Sigmoid colon (tissue), 7 donors: ENCODE measurements at places on chromosomes 12 and 14. TPM values are rescaled to one million over a fixed set of nuclear protein-coding genes. Genes with fewer than 3 reads are reported as not detected.

- no peaks in the 10 kb centered on the region for H3K4me1 ChIP-seq
- no peak overlapping the region for H3K27ac ChIP-seq
- H3K4me3 ChIP-seq = no peak overlapping the region
- no peak for DNase-seq
- H3K27me3 ChIP-seq = no peaks in the 10 kb centered on the region
These were observed 75.2 kb downstream of the LIN7A start for GRCh38 chr12:80862531-80862930.

GRCh38 chr12:109273354-109273753, 35.7 kb downstream of the FOXN4 start:
- peaks cover 12% of the 10 kb centered on the region for H3K4me1 ChIP-seq
- H3K27me3 ChIP-seq = no peaks in the 10 kb centered on the region
- H3K27ac ChIP-seq = no peak overlapping the region
- no peak overlapping the region for H3K4me3 ChIP-seq

GRCh38 chr12:4496145-4496838, 42.4 kb upstream of the RAD51AP1 start:
- peaks cover 9% of the 10 kb centered on the region for H3K36me3 ChIP-seq
- H3K27ac ChIP-seq = no peak overlapping the region
- H3K4me1 ChIP-seq = no peaks in the 10 kb centered on the region
- no peaks in the 10 kb centered on the region for H3K27me3 ChIP-seq
- DNase-seq = no peak
- H3K4me3 ChIP-seq = no peak overlapping the region

GRCh38 chr12:98513379-98514322, 1.7 kb upstream of the TMPO start:
- no peak for DNase-seq
- H3K27ac ChIP-seq = peak overlapping the region; percentile 97
- no peaks in the 10 kb centered on the region for H3K36me3 ChIP-seq
- peak overlapping the region; percentile 99 for H3K4me3 ChIP-seq

DNA sequence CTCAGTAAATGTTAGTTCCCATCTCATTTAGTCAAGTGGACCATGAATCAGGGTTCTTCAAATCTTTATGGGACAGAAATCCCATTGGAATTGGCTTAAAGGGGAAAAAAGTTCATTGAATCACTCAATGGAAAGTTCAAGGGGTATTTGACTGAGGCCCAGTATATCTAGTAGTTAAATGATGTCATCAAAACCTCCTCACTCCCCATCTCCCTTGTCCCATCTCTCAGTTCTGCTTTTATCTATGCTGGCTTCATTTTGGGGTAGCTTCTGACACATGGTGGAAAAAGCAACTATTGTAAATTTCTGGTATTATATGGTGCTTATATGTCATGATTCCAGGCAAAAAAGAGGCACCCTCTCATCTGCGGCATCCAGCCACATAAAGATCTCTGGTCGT, 51.9 kb downstream of the DAAM1 start:
- no peak overlapping the region for H3K4me3 ChIP-seq
- H3K27me3 ChIP-seq = no peaks in the 10 kb centered on the region
- H3K36me3 ChIP-seq = no peaks in the 10 kb centered on the region
- H3K27ac ChIP-seq = no peak overlapping the region

- H3K27me3 ChIP-seq = peaks cover 38% of the 10 kb centered on the region
- no peaks in the 10 kb centered on the region for H3K36me3 ChIP-seq
- H3K4me3 ChIP-seq = no peak overlapping the region
- peaks cover 20% of the 10 kb centered on the region for H3K4me1 ChIP-seq
- DNase-seq = no peak
- H3K27ac ChIP-seq = no peak overlapping the region
These were observed 7.5 kb upstream of the FOXG1 start for GRCh38 chr14:28758885-28759652.

GRCh38 chr12:58915037-58915436, 5.3 kb downstream of the LRIG3 start:
- DNase-seq = no peak
- peak overlapping the region; percentile 97 for H3K27ac ChIP-seq
- H3K4me1 ChIP-seq = peaks cover 45% of the 10 kb centered on the region
- peaks cover 7% of the 10 kb centered on the region for H3K36me3 ChIP-seq

DNA sequence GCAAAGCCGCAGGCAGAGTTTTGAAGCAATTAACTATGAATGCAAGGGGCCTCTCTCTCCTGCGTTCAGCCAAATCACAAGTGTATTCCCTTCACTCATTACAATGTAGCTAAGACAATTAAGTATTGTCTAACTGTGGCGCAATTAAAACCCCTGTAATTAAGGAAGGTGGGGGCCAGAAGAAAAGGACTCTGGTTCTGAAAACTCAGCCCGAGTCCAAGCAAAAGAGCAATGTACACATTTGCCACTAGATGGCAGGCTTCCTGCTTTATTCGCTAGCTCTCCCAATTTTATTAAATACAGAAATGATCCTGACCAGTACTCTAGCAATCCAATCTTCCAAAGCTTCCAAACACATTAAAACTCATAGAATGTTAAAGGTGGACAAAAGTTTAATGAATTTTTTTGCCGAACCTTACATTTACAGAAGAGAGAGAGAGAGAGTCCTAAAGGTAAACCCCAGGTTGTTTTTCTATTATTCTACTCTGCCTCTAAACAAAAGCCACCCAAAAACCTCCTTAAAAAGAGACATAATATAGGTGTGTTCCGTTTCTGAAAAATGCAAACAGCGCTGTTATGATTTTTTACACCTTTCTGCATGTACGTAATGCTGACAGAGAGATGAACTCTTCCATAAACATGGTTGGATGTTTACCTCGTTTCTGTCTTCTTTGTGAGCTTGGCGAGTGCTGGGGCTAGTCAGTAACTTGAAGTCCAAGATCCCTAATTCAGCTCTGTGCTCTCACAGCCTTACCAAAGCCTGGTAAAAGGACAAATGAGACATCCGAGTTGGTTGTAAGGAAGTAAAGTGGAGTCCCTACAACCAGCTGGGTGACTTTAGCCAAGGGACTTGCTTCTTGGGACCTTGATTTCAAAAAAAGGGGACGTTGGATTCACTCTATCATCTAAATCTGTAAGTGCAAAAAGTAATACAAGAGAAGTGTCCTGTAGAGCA, 50.9 kb upstream of the VASH1 start:
- H3K27me3 ChIP-seq = no peaks in the 10 kb centered on the region
- H3K36me3 ChIP-seq = no peaks in the 10 kb centered on the region
- H3K4me3 ChIP-seq = no peak overlapping the region
- no peaks in the 10 kb centered on the region for H3K4me1 ChIP-seq

DNA sequence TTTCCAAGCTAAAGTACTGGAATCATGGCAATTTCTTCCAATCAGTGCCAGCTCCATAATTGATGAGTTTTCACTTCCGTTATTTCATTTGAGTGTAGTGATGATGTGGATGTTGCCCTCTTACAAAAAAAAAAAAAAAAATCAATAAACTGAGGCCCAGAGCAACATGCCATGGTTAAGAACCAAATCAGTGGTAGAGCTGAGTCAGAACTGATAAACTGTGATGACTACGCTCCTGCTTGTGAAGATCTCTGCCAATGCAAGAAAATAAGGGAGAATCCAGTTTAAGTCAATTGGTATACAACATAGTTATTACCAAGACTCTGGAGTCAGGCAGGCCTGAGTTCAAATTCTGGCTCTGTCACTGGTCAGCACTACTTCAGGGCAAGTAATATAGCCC, 102.7 kb downstream of the GPR135 start:
- peaks cover 47% of the 10 kb centered on the region for H3K4me1 ChIP-seq
- peak overlapping the region; percentile 84 for H3K27ac ChIP-seq
- DNase-seq = no peak
- no peak overlapping the region for H3K4me3 ChIP-seq
- H3K36me3 ChIP-seq = peaks cover 15% of the 10 kb centered on the region
- H3K27me3 ChIP-seq = no peaks in the 10 kb centered on the region

DNA sequence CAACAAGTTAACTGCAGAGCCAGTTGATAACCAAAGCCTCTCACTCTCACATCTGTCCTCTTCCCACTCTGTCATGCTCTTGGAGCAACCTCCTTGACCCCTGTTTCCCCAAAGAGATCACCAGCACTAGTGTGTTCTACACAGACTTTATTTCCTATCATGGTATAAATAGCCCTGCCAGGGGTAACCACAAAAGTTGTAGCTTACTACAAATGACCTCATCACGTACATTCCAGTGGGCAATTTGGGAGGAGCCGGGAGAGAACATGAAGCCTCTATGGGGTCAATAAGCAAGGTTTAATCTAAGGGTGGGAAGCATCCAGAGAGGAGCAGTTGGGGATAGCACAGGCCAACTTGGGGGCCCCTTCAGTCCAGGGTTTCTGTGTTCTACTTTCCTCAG, 186.5 kb downstream of the KCNA5 start:
- H3K4me1 ChIP-seq = no peaks in the 10 kb centered on the region
- no peak overlapping the region for H3K27ac ChIP-seq
- H3K4me3 ChIP-seq = no peak overlapping the region
- H3K27me3 ChIP-seq = no peaks in the 10 kb centered on the region
- DNase-seq = no peak

DNA sequence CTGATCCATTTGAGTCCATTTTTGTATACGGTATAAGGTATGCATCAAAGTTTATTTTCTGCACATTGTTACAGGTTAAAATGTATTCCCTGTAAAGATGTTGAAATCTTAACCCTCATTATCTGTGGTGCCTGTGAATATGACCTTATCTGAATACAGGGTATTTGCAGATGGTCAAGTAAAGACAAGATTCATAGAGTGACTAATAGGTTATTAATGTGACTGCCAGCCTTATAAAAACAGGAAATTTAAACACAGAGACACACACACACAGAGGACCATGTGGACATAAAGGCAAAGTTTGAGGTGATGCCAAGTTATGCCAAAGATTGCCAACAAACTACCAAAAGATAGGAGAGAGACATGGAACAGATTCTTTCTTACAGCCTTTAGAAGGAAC, 347.2 kb upstream of the DCN start:
- no peak overlapping the region for H3K27ac ChIP-seq
- H3K4me3 ChIP-seq = no peak overlapping the region
- no peaks in the 10 kb centered on the region for H3K36me3 ChIP-seq
- no peak for DNase-seq
- H3K27me3 ChIP-seq = no peaks in the 10 kb centered on the region

DNA sequence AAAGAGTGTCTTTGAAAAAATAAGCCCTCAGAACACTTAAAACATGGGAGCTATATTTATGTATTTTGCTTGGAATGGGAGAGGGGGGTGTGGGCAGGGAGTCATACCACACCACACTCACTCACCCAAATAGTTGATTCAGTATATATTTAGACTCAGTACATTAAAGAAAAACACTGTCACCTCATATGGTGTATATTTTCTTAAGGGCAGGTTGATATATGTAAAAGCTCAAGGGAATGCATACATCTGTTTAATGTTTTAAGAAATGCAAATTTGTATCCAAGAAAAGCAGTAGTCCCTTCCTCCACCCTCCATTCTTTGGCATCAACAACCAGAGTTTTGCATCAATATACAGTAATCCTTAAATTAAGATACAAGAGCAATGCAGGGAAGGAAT, 1.4 kb downstream of the NFYB start:
- no peaks in the 10 kb centered on the region for H3K36me3 ChIP-seq
- peak overlapping the region; percentile 95 for H3K27ac ChIP-seq
- DNase-seq = no peak
- peak overlapping the region; percentile 85 for H3K4me3 ChIP-seq
- H3K27me3 ChIP-seq = no peaks in the 10 kb centered on the region

DNA sequence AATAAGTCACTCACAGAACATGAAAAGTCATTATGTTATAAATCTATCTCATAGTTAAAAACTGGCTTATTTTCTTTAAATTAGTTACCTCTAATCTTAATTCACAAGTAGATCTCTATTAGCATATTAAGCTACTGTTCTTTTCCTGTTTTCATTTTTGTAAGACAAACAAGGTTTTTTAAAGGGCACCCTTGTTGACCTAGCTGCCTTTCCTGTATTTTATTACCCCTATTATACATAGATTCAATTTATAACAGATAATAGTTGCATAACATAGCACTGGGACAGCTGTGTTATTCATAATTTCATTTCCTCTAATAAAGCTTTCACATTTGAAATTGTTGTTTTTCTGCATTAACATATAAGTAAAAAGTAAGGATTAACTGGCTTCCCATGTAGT, 1500.7 kb upstream of the FLRT2 start:
- no peaks in the 10 kb centered on the region for H3K4me1 ChIP-seq
- no peaks in the 10 kb centered on the region for H3K27me3 ChIP-seq
- no peak overlapping the region for H3K27ac ChIP-seq
- no peak overlapping the region for H3K4me3 ChIP-seq

GRCh38 chr12:114476159-114476558, 70.2 kb upstream of the TBX5 start:
- no peaks in the 10 kb centered on the region for H3K36me3 ChIP-seq
- no peak overlapping the region for H3K4me3 ChIP-seq
- DNase-seq = no peak
- H3K27me3 ChIP-seq = peaks cover 17% of the 10 kb centered on the region
- H3K27ac ChIP-seq = no peak overlapping the region

DNA sequence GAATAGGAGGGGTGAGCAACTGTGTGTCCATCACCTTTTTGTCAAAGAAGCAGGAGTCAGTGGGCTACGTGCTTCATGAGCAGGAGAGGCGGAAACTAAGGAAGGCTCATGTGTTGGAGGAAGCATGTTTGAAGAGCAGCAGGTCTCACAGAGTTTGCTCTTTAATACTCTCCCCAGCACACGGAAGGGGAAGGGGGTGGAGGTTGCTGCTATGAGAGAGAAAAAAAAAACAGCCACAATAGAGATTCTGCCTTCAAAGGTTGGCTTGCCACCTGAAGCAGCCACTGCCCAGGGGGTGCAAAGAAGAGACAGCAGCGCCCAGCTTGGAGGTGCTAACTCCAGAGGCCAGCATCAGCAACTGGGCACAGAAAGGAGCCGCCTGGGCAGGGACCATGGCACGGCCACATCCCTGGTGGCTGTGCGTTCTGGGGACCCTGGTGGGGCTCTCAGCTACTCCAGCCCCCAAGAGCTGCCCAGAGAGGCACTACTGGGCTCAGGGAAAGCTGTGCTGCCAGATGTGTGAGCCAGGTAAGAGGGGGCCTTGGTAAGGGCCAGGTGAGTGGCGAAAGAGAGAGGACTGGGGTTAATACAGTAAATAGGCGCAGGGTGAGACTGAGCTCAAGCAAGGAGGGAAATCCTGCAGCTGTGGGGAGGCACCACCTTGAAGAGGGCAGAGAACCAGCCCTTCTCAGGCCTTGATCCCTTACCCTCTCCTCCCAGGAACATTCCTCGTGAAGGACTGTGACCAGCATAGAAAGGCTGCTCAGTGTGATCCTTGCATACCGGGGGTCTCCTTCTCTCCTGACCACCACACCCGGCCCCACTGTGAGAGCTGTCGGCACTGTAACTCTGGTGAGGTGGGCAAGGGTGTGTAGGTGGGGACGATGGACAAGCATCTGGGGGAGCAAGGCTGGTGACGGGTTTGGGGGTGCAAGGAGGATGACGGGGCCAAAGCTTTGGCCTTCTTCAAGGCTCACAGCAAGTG, at the start of gene CD27:
TSS of gene CD27 (plus strand) at position 252 of the 985 bp plus-strand sequence. CDS start at position 393, 141 bp downstream.
- H3K27me3 ChIP-seq = no peaks in the 10 kb centered on the region
- H3K36me3 ChIP-seq = peaks cover 27% of the 10 kb centered on the region
- peak; percentile 57 for DNase-seq
- no peak within 1 kb of the TSS for H3K27ac ChIP-seq
- H3K4me1 ChIP-seq = no peaks in the 10 kb centered on the region

Gene HIP1R
- 24.6 TPM for polyA plus RNA-seq

Gene CLEC14A
- 12.2 TPM for polyA plus RNA-seq

Gene DPF3
- polyA plus RNA-seq = 4.5 TPM

Gene ESYT1
- polyA plus RNA-seq = 9.0 TPM

Gene PIANP
- 1.2 TPM for polyA plus RNA-seq

Gene LRRIQ1
- polyA plus RNA-seq = not detected

Gene SAV1
- polyA plus RNA-seq = 10.9 TPM

Gene KRT75
- not detected for polyA plus RNA-seq

Gene GPR162
- 1.2 TPM for polyA plus RNA-seq

Gene GLIPR1L2
- not detected for polyA plus RNA-seq

Gene PACS2
- 49.6 TPM for polyA plus RNA-seq

Gene IAPP
- 2.4 TPM for polyA plus RNA-seq

Gene TAS2R9
- polyA plus RNA-seq = not detected

Gene HOXC10
- not detected for polyA plus RNA-seq

Gene A2M
- polyA plus RNA-seq = 60.7 TPM
